Aortic smooth muscle cell (primary cell): ENCODE measurements at places on chromosomes 1 and 21. TPM values are rescaled to one million over a fixed set of nuclear protein-coding genes. Genes with fewer than 3 reads are reported as not detected.

Gene COL18A1
- total RNA-seq = 106 and 117 TPM in 2 replicates

Gene PROK1
- not detected in 2 replicates for total RNA-seq

Gene ANXA9
- total RNA-seq = 0.06 and 0.26 TPM in 2 replicates

Gene OR2L2
- under 0.01 TPM in 2 replicates for total RNA-seq

Gene ESPN
- not detected in 2 replicates for total RNA-seq

Gene OLIG1
- not detected in 2 replicates for total RNA-seq

Gene KCNA3
- not detected in 2 replicates for total RNA-seq

Gene LCE3E
- not detected in 2 replicates for total RNA-seq

Gene C1orf232
- not detected in 2 replicates for total RNA-seq

Gene CFAP107
- not detected in 2 replicates for total RNA-seq

Gene THEM5
- not detected in 2 replicates for total RNA-seq

Gene C4BPB
- total RNA-seq = not detected in 2 replicates

Gene MYBPH
- total RNA-seq = 0.06 TPM in 1 of 2 replicates, not detected in the other

Gene CACHD1
- 2.8 and 3.7 TPM in 2 replicates for total RNA-seq

Gene AADACL3
- not detected in 2 replicates for total RNA-seq

Gene RBBP5
- total RNA-seq = 13.5 and 13.7 TPM in 2 replicates

Gene ZNF695
- total RNA-seq = 1.4 and 2.2 TPM in 2 replicates

Gene EFCAB7
- total RNA-seq = 7.6 and 8.7 TPM in 2 replicates

Gene COX20
- total RNA-seq = 26.7 and 27.2 TPM in 2 replicates

Gene C1orf141
- total RNA-seq = not detected in 2 replicates

Gene ETV3L
- total RNA-seq = not detected in 2 replicates

Gene CIART
- 8.9 and 9.6 TPM in 2 replicates for total RNA-seq

Gene TFF2
- total RNA-seq = not detected in 2 replicates

Gene CYP2J2
- 0.12 and 0.13 TPM in 2 replicates for total RNA-seq

Gene NCAM2
- total RNA-seq = 5.5 and 17.2 TPM in 2 replicates
